BJ (cell line): ENCODE measurements at places on chromosomes 7 and 10. TPM values are rescaled to one million over a fixed set of nuclear protein-coding genes. Genes with fewer than 3 reads are reported as not detected.

- no peak for DNase-seq
These were observed 12.4 kb upstream of the PTPN12 start for GRCh38 chr7:77524731-77525130.

DNA sequence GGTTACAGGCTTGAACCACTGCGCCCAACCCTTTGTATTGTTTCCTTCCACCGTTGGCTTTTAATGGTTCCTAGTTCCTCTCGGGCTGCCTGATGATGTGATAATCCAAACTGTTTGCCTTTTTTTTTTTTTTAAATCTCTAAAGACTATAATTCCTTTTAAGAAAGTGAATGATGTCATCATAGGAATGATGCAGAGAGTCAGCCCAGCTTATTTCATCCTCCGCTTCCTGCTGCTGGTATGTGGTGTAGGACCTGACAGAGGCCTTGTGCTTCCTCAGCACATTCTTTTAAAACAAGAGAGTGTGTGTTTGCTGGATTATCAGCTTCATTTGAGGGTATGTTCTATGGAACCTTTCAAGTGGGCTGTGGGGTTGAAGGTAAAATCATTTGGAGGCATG, 241.4 kb downstream of the LRMDA start:
- no peak for DNase-seq

- DNase-seq = no peak
These were observed 151.5 kb downstream of the CUX1 start for GRCh38 chr7:101968720-101969466.

GRCh38 chr7:4661871-4662270, 20.2 kb upstream of the FOXK1 start:
- no peak for DNase-seq

DNA sequence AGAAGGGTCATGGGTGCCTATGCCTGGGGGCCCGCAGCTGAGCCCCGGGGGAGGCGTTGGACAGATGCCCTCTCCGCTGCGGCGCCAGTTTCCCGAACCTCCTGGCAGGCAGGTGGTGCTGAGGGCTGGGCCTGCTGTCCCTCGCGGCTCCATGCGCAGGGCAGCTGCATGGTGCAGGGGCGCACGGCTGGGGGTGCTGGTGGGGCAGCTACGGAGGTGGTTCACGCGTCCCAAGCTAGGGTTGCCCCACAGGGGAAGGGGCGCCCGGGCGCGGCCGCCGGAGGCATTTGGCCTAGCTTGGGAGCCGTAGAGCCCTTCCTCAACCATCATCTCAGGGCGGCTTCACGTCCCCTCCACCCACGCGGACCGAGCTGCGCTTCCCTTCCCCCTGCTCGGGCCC, 146.0 kb downstream of the CCDC201 start:
- no peak for DNase-seq

DNA sequence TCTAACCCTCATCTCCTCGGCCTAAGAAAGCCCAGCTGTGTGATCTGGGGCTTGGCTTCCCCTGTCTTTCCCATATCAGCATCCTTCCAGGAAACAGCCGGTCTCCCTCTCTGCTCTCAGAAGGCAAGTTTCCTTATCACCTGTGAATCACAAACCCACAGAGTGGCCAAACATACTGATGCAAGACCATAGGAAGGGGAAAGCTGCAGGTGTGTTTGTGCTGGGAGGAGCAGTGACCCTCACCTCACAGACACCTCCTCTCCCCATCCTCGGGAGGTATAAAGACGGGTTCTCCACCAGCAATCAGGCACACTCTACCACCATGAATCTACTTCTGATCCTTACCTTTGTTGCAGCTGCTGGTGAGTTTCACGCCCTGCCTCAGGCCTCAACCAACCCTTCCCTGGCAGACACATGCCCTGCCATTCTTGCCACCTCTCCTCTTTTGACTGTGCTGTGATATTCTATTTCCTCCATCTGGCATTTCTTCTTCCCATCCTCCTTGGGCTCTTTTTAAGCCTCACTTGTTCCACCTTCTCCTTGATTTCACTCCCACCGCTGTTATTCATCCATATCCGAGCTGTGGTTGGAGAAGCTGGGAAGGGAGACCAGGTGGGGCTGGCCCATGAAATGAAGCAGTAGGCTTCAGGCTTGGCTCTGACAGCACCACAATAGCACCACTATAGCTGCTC, at the start of gene PRSS2:
PRSS2 (plus strand) TSS at position 310 of the 692 bp plus-strand sequence; CDS start at position 323, 13 bp downstream.
- DNase-seq = no peak

GRCh38 chr7:132575982-132576720, at the start of gene PLXNA4:
PLXNA4 (minus strand) TSS chr7:132576470; CDS start chr7:132508693, 67,777 bp downstream.
- DNase-seq = no peak

DNA sequence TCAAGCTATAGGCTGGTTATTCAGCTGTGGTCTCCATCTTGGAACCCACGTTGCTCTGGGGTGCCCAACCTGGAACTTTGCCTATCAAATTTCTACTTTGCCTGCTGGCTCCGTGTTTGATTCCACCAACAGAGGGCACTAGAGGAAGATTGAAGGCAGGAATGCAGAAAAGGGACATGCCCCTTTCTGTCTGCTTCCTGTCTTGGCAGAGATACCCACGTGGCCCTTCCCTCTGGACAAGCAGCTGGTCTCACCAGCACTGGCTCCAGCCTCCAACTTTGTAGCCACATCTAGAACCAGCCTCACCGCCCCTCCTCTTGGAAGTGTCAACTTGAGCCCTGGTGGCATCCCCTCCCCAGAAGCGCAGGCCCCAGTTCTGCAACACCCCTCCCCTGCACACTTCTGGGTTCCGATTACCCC, 52.1 kb upstream of the ZNF438 start:
- DNase-seq = no peak

DNA sequence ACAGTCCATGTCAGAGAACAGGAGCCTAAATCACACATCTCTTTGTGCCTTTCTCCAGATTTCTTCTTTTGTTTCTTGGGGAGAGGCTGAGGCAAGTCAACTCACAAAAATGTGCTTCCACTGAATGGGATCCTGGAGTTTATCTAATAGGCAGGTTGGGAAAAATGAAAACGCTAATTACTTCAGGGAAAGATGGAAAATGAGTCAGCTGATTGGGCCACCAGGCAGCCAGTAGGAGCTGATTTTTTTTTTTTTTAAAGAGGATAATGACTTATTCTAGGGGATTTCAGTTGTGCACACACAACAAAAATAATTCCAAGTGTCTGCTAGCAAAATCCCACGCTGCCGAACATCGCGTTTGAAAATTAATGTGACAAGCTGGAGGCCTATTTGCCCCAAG, 412.8 kb upstream of the ZMIZ1 start:
- no peak for DNase-seq

- no peak for DNase-seq
These were observed 122.9 kb downstream of the LSMEM1 start for GRCh38 chr7:112603673-112604072.

DNA sequence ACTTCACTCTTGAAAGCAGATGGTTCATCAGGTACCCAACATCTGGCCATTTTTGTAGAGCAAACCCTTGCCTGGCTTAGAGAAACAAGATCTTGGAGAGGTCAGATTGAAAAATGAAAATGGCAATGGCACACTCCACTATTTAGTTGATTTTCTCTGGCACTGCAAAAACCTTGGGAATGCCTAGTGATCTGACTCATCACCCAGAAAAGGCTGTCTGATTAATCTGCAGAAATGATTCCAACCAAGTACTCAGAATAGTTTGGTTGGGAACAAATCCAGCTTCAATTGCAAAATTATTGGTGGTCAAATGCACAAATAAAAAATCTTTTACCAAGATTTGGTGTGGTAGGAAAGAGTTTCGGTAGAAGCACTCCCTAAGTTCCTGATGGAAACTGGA, 351.2 kb downstream of the PHTF2 start:
- DNase-seq = peak; percentile 55

- peak; percentile 28 for DNase-seq
These were observed 539 bp upstream of the MKLN1 start for GRCh38 chr7:131327049-131327625.

DNA sequence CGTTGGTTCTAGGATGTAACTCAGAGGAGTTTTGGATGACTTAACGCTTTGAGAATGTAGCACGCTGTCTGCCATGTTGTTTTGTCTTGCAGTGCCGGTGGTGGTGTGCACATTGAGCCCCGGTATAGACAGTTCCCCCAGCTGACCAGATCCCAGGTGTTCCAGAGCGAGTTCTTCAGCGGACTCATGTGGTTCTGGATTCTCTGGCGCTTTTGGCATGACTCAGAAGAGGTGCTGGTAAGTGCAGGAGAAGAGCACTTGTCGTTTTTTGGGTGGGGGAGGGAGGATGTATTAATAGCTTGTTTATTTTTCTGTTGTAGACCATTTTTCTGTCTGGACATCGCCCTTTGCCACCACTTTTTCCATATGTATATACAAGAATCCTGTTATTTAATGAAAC, 6.3 kb downstream of the NDUFB2 start:
- DNase-seq = no peak

GRCh38 chr10:49759787-49760551, 2.2 kb downstream of the OGDHL start:
- DNase-seq = no peak

DNA sequence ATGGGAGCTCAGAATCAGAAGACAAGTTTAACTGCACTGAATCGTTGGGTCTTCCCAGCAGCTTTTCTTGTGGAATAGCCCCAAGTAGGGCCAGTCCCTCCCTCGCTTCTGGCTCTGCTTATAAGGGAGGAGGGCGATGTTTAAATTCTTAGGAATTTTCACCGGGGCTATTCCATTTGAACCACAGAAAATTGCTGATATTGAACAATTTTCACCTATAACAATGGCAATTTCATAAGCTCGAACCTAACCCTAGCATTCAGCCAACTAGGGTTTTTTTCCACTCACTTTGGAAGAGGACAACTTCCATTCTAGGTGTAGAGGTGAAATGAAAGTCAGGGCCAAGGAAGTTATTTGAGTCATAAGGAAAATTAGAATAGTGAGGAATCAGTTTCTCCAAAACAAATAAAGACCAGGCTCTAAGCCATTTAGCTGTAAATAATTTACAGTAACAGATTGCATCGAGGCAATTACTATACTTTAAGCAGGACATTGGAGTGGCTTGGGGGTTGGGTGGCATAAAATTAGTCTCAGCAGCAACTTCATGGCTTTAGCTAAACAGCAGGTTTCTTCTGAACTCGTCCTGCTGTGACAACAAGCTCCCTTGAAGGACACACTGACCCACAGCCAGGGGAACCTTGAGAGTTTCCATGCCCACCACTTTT, 1.5 kb upstream of the ATP6V0A4 start:
- DNase-seq = no peak

- no peak for DNase-seq
These were observed 82.5 kb downstream of the OAT start for GRCh38 chr10:124336186-124336585.

DNA sequence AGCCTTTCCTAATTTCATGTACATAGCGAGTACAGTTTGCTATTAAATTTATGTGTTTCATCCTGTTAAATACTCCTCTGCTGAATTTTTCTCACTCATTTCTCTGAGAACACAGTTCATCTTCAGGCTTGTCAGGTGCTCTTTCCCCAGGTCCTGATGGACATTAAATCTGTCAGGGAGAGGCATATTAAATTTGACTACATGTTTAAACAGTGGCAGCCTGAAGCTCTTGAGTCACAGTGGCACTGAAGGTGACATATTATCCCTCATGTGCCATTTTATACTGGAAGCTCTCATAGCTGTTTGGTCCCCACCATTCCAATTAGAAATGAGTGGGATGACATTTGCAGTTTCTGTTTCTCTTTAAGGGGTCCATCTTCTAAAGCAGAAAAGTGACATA, 1089.6 kb upstream of the SORCS1 start:
- DNase-seq = no peak

DNA sequence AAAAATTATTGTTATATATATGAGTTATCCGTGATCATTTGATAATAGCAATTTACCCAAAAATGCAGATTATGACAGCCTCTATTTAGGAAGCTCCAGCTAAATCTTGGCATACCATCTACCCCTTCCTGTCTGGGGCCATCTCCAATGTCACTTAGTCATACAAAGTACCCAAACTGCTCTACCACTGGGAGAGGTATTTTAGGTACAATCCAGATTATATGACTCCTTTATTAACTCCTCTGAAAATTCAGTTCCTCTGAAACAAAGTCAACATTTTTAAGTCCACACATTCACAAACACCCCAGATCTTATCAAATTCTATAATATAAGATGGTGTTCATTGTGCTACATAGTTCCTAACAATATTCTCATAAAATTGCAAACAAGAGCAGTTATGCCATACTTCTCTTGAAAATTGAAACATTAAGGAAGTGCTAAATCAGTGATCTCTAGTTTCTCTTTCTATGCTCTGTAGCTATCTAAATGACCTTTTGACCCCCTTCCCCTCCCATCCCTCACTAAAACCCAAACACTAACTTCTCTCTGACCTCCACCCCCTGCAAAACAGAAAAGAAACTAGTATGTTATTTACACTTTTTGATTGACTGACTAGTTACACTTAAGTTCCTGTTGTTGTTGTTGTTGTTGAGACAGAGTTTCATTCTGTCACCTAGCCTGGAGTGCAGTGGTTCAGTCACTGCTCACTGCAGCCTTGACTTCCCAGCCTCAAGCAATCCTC, 16.4 kb downstream of the HOXA1 start:
- no peak for DNase-seq

The TLX1 gene
- polyA plus RNA-seq = not detected in 2 replicates

The TACC2 gene
- 7.0 and 10.4 TPM in 2 replicates for polyA plus RNA-seq

The IKZF1 gene
- not detected in 2 replicates for polyA plus RNA-seq

The TRPV5 gene
- polyA plus RNA-seq = 0.04 TPM in 1 of 2 replicates, not detected in the other

The NEBL gene
- not detected in 2 replicates for polyA plus RNA-seq

The VSIR gene
- polyA plus RNA-seq = 78.7 and 169 TPM in 2 replicates

The TBXAS1 gene
- 0.16 and 0.18 TPM in 2 replicates for polyA plus RNA-seq

The ZFAND2A gene
- 43.6 and 46.3 TPM in 2 replicates for polyA plus RNA-seq

The ASIC3 gene
- polyA plus RNA-seq = 0.26 and 0.45 TPM in 2 replicates

The PGAM2 gene
- 0.16 TPM in 1 of 2 replicates, not detected in the other for polyA plus RNA-seq

The IRF5 gene
- 0.26 and 0.36 TPM in 2 replicates for polyA plus RNA-seq

The SPOCK2 gene
- 0.04 and 0.06 TPM in 2 replicates for polyA plus RNA-seq

The GIMAP1 gene
- polyA plus RNA-seq = not detected in 2 replicates

The ZNF789 gene
- 8.2 and 11.4 TPM in 2 replicates for polyA plus RNA-seq
